ENCODE measurements at places on chromosomes 1 and 21.

DNA sequence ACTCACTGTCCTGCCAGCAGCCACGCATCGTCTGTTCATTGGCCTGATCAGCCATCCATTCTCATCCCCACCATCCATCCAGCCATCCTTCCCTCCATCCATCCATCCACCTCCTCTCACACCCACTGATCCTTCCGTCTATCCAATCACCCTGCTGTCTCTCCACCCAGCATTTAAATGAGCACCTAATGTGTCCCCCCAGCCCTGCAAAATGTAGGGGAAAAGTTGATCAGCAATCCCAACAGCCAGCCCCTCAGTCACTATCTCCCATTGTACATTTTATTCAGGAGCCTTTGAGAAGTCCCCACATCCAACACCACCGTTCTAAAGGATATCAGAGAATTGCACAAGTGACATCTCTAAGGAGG, 11.1 kb upstream of the DDOST start:
- DNase-seq, result no peak

- peak; percentile 20 for DNase-seq
These were observed 13.1 kb downstream of the MAP1LC3C start for GRCh38 chr1:241985787-241986186.

GRCh38 chr1:50424884-50425375, 1.7 kb upstream of the DMRTA2 start:
- DNase-seq, result no peak

GRCh38 chr1:84450910-84451309, 28.2 kb upstream of the RPF1 start:
- DNase-seq, result no peak

DNA sequence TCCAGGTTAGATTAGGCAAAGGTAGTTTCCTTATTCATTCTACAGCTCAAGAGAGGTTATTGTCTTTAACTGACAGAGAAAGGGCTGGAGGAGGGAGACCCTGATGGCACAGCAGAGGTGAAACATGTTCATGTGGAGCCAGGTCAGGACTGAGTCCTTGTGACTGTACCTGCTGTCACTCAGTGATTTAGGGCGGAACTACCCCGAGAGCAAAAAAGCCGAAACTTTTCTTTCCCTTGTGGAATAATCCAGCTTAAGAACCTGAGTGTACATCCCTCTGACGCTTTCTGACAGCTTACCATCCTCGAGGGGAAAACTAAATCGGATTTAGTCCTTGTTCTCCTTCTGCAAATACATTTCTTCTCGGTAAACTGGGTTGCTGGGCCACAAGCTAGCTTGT, 273.2 kb downstream of the BACH1 start:
- DNase-seq, result no peak

DNA sequence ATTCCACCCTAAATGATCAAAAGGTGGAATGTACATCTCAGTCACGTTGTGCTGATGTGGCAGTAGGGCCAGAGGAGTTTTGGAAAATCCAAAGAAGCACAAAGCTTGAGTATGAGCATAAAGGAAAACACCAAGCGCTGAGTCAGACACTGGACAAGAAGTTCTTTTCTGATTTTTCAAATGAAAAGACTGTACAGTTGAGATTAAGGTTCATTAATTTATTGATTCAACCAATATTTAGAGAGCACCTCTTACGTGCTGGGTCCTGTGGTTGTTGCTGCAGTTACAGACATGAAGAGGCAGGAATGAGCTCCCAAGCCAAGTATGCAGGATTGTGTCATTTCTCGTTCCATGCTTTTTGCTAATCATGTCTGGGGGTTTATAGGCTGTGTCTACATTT, 28.9 kb upstream of the APP start:
- no peak for DNase-seq

GRCh38 chr21:41604583-41605041, 96.7 kb upstream of the TMPRSS2 start:
- DNase-seq, result no peak

DNA sequence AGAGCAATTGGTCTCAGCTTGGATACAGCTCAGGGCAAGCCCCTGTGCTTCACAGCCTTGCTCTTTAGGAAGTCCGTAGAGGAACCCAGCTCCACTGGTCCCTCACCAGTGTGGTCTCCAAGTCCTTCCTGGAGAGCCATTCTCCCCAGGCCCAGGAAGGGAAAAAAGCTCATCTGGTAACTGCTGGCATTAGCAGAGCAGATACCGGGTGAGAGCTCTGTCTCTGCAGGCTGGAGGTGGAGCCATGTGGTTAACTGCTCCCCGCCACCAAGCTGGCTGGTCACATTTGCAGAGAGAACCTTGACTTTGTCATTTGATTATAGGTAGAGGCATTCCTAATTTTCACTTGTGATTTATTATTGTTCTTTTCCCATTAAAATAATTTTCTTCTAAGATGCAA, 169.6 kb downstream of the ROR1 start:
- no peak for DNase-seq

GRCh38 chr1:33255347-33256220, 708 bp upstream of the ZNF362 start:
- peak; percentile 72 for DNase-seq

GRCh38 chr1:70438529-70438928, 27.5 kb downstream of the CTH start:
- DNase-seq, result no peak

DNA sequence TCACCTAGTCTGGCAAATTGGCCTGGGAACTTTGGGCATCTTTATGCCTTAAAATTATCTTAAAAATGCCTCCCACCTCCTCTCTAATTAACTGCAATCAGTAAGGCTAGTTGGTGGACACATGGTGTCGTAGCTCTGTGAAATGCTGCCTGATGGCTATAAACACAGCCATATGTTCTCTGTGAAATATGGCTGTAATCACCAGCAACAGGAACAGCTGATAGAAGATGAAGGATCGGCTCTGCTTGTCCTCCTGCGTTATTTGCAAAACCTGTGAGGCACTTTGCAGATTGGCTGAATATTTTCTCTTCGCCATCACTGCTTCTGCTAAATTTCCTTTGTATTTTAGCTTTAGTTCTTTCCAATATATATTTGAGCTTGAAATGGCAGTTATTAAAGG, 419.6 kb downstream of the RWDD3 start:
- DNase-seq, result no peak

DNA sequence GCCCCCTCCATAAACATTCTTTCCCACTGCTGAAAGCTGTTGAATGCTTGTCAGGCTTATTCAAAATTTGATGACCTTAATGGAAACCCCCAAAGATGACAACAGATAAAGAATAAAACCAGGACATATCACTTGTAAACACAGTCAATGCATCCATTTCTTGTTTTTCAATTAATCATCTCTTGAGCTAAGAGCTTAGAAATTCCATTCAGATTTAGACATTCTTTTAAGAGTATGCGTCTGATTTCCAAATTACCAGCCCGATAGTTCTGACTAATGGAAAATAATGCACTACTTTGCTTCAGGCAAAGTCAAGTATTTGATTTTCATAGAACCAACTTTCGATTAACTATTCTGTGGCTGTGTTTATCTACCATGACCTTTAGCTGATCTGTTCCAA, 100.6 kb upstream of the RUNX1 start:
- no peak for DNase-seq

- DNase-seq, result no peak
These were observed 57.3 kb downstream of the SERBP1 start for GRCh38 chr1:67372898-67373297.

GRCh38 chr1:30741239-30741894, 16.2 kb downstream of the LAPTM5 start:
- no peak for DNase-seq

DNA sequence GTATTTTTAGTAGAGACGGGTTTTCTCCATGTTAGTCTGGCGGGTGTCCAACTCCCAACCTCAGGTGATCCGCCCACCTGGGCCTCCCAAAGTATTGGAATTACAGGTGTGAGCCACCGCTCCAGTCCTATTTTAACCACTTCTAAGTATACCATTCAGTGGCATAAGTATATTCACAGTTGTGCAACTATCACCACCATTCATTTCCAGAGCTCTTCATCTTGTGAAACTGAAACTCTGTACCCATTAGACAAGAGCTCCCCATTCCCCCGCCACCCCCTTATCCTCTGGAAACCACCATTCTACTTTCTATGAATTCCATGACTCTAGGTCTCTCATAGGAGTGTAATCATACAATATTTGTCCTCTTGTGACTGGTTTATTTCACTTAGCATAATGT, 40.2 kb upstream of the CAMTA1 start:
- peak; percentile 68 for DNase-seq

GRCh38 chr1:12619792-12620487, 1.9 kb upstream of the DHRS3 start:
- peak; percentile 89 for DNase-seq

GRCh38 chr21:43343992-43344886, 82.7 kb downstream of the SIK1 start:
- DNase-seq, result no peak

DNA sequence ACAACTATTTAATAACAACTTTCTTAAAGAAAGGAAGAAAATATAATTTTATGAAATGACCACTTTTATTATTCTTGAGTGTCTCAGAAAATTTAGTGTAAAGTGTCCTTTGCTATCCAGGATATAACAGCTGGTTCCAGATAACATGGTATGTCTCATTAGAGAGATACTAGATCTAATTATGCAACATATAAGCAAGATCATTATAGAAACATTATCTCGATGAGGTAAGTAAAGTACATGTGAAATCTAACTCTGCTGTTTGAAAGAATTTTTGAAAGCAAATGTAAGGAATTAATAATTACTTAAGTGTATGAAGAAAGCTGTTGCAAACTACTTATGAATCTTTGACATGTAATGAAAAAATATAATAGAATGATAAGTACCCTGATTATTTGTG, 887.4 kb upstream of the CXADR start:
- DNase-seq, result no peak

DNA sequence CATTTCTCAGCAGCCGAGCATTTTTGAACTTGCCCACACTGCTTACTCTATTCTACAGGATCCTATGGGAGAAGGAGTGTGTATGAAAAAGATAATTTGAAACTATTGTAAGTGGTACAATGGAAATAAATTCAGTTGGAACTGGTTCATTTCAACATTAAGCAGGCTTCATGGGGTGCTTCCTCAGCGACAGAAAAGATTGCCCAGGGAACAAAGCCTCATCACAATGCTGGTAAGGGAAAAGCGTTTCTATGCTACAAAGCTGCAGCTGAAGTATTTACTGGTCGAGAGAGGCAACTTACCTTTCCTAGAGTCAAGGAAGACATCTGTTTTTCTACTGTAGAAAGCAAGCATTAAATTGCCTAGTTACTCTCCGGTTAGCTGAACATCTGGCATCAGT, 568.2 kb upstream of the ZP4 start:
- no peak for DNase-seq

DNA sequence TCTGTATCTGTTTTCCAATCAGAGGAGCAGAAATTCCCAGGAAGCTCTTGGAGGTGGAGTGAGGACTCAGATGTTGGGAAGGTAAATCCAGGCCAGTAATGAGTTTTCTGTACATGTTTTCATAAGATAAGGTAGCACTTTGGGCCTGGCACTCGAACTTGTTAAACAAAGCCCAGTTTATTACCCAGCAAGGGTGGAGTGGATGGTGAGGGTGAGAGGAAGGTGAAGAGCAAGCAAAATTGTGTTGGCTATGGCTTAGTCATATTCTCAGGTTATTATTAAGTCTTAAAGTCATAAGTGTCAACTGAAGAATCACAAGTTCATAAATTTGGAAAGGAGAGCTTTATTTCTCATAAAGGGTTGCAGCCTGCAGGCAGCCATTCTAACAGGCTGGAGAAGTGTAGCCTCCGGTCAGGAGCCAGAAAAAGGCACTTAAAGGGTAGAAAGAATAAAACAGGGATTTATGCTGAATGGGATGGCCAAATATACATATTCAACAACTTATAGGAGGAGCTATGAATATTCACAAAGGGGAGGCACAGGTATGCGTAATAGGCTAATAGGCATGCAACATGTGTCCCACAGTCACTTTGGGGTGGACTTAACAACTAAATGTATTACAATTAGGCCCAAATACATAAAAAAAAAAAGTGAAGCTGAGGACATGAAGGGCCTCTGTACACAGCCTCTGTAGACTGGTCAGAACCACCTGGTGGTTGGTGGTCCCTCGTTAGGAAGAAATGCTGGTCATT, 523.9 kb downstream of the LMO4 start:
- DNase-seq, result no peak

- DNase-seq, result no peak
These were observed 1660.8 kb downstream of the PLA2G4A start for GRCh38 chr1:188489336-188490112.

- DNase-seq, result no peak
These were observed 27.5 kb downstream of the KCTD3 start for GRCh38 chr1:215594640-215595039.

DNA sequence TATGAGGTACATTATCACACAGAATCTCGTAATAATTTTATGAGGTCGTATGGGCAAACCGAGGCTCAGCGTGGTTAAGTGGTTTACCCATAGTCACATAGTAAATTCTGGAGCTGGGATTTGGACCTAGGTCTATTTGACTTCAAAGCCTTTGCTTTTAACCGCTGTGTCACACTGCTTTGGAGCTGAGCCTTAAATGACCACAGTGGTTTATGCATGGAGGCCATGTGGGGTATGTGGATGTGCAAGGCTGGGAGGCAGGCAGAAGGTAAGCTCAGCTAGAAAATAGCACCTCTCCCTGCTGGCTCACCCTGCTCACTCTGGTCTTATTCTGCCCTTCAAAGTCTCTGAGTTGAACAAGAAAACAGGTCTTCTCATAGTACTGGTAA, 269.5 kb downstream of the TRABD2B start:
- DNase-seq, result no peak

- no peak for DNase-seq
These were observed 14.4 kb downstream of the RALGPS2 start for GRCh38 chr1:178739285-178740045.

DNA sequence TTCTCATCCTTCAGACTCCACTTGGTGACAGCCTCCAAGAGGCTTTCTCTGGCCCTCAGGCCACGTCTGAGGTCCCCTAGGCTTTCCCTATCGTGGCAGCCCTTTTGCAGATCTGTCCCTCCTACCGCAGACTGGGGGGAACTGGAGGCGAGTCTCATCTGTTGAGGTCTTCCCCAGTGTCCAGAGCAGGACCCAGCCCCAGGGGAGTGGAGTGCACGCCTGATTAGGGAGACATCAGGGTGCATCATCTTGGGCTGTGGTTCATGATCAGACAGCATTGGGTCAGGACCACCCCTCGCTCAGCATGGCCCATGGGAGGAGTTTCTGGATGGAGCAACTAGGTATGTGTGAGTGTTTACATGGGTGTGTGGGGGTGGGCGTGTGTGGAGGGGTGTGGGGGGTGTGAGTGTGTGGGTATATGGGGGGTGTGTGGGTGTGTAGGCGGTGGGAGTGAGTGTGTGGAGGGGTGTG, 8.5 kb upstream of the MATN1 start:
- peak; percentile 32 for DNase-seq

GRCh38 chr1:194214735-194215134, 1028.3 kb upstream of the B3GALT2 start:
- DNase-seq, result no peak

- peak; percentile 84 for DNase-seq
These were observed 45.4 kb downstream of the S100B start for GRCh38 chr21:46559291-46559983.

All from activated T-cell treated with anti-CD3 and anti-CD28 coated beads, Interleukin-2, amount 50 U/mL, for 48 hours (primary cell).